ENCODE measurements at places on chromosomes 11 and 22.
A peak's percentile ranks its signal among the peaks of the same experiment; 100 is the strongest.

- no peaks in the 10 kb centered on the region for H3K4me1 ChIP-seq
- DNase-seq = no peak
- H3K27ac ChIP-seq = peak overlapping the region; percentile 44
- H3K4me3 ChIP-seq = no peak overlapping the region
- no peaks in the 10 kb centered on the region for H3K36me3 ChIP-seq
- H3K27me3 ChIP-seq = no peaks in the 10 kb centered on the region
These were observed 56.4 kb downstream of the SWAP70 start for GRCh38 chr11:9720290-9720630.

GRCh38 chr11:35166369-35167360, 27.7 kb downstream of the CD44 start:
- peaks cover 35% of the 10 kb centered on the region for H3K4me1 ChIP-seq
- no peaks in the 10 kb centered on the region for H3K36me3 ChIP-seq
- H3K27me3 ChIP-seq = no peaks in the 10 kb centered on the region
- no peak for DNase-seq
- H3K27ac ChIP-seq = peak overlapping the region; percentile 80

DNA sequence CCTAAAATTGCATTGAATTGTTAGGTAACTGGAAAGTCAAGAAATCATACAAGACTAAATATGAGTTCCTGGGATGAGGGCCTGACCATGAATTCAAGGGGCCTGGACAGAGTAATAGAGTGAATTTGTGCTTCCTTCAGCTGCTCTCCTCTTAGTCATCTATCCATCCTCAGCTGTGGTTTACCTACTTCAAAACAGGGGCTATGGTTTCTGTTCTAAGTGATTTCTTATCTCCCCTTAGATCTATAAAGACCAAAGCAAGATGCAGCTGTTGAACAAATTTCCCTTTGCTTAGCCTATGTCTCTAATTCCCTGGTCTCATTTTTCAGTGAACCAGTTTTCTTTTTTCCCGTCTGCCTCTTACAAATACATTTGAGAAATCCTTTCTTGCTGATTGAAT, 428.5 kb downstream of the FAM181B start:
- DNase-seq = no peak
- H3K36me3 ChIP-seq = no peaks in the 10 kb centered on the region
- H3K27me3 ChIP-seq = no peaks in the 10 kb centered on the region
- no peak overlapping the region for H3K4me3 ChIP-seq
- H3K4me1 ChIP-seq = no peaks in the 10 kb centered on the region

- H3K4me3 ChIP-seq = no peak overlapping the region
- H3K4me1 ChIP-seq = no peaks in the 10 kb centered on the region
- H3K27ac ChIP-seq = no peak overlapping the region
- H3K27me3 ChIP-seq = no peaks in the 10 kb centered on the region
- H3K36me3 ChIP-seq = no peaks in the 10 kb centered on the region
These were observed 75.5 kb upstream of the BARX2 start for GRCh38 chr11:129300099-129300498.

GRCh38 chr11:92527467-92527866, 302.8 kb downstream of the FAT3 start:
- no peak overlapping the region for H3K27ac ChIP-seq
- H3K4me3 ChIP-seq = no peak overlapping the region
- DNase-seq = no peak

DNA sequence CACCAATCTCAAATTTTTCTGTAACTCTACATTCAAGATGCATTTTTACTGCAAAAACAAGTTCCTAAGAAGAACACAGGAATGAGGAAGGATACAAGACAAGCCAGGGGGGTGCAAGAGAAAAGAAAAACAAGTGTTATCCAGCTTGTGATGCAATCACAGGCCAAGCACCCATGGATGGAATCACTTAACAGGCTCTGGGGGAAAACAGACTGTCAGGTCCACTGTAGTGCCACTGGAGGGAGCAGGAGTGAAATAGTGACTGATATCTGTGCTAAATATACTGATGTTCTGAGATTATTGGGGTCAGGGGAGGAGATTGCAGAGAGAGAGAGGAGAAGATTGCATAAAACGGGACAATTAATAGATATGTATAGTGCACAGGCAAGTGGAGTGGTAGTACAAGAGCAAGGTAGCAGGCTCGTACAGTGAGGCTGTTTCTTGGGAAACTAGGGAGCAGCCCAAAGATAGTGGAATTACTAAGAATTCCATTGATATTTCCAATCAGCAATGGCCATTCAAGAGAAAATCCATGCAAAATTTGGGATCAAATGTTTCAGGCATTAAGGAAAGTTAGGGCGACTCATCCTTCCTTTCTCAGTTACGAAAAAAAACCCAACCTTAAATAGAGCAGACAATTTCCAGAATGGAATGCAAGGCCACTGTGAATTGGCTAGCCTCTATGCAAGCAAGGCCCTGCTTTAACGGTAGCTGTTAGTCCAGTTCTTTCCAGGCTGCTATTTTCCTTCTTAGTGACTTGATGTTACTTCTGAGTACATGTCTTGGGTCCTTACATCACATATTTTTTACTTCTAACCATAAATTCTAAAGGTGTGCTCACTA, 52.2 kb upstream of the CEP126 start:
- DNase-seq = peak; percentile 7
- H3K4me3 ChIP-seq = no peak overlapping the region
- no peak overlapping the region for H3K27ac ChIP-seq
- H3K36me3 ChIP-seq = no peaks in the 10 kb centered on the region
- no peaks in the 10 kb centered on the region for H3K4me1 ChIP-seq

DNA sequence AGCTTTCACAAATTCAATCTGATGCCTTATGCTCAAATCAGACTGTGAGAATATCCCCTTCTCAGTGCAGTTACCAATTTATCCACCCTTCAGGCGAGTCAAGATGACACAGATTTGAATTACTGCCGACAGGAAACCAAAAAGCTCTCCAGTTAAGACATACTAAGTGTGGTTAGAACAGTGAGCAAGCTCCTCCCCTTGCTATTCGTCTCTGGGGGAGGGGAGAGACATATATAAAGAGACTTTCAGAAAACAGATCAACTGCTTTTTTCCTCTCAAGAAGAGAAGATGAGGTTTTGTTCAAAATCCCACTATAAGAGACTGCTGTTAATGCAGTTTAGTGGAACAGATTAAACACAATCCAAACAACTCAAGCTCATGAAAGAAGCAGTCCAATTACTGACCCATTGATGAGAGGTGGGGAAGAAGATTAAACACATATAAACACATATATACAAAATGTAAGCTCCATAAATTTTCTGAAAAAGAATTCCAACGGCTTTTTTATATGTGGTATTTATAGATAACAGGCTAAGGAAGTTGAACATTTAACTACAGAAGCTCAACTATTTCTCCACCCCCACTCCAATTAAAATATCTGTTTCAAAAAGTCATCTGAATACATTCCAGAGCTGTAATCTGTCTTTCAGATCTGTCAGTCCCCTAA, 102.7 kb downstream of the MRTFA start:
- no peaks in the 10 kb centered on the region for H3K36me3 ChIP-seq
- H3K4me1 ChIP-seq = peaks cover 17% of the 10 kb centered on the region
- peak; percentile 19 for DNase-seq
- no peak overlapping the region for H3K4me3 ChIP-seq
- H3K27ac ChIP-seq = peak overlapping the region; percentile 38
- H3K27me3 ChIP-seq = no peaks in the 10 kb centered on the region

DNA sequence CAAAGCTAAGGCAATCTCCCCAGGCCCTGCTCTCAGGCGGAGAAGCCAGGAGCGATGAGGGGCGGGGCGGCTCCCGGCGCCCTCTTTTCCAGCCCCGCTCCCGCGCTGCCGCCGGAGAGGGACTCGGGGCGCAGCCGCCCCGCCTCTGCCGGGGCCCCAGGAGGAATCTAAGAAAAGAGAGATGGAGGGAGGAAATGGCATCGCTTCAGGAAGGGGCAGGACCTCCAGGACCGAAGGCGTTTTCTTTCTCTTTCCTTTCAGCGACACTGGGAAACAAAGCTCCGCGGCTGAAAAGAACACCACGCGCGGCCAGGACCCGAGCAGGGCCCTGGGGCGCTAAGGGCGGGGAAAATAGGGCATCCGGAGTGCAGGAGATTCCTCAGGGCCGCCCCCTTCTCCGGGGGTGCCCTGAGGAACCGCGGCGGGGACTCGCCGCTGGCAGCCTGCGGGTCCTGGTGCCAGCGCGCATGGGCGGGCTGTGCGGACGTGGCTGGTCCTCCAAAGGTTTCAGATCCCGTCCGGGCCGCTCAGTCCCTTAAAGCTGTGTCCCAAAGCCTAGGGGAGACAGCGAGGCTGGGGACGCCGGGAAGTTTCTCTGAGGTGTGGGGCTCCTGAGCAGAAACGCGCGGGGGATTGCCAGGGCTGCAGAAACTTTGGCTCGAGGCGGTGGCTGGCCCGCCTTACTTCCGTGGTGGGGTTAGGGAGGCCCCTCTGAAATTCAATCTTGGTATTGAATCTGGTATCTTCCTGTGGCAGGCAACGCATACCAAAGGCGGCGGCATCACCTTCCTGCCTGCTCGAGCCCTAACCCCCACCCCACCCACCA, 2.8 kb upstream of the BSX start:
- H3K27me3 ChIP-seq = peaks cover 93% of the 10 kb centered on the region
- no peak for DNase-seq
- H3K4me1 ChIP-seq = no peaks in the 10 kb centered on the region
- H3K36me3 ChIP-seq = no peaks in the 10 kb centered on the region

DNA sequence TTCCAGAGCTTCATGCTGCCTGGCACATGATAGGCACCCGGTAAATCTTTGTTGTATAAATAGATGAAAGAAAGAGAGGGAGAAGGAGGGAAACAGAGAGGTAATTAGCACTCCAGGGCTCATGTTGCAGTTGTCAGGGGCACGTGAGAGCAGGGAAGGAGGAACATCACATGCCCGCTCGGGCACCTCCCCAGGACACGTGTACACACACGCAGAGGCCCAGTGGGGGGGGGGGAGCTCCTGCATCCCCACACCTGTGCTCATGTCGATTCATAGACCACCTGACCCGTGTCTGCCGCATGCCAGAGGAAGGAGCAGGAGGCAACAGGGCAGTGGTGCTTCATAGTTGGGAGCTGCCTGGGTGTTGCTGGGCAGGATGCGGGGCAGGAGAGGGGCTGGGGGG, 37.1 kb upstream of the NNMT start:
- H3K36me3 ChIP-seq = no peaks in the 10 kb centered on the region
- peaks cover 5% of the 10 kb centered on the region for H3K27me3 ChIP-seq
- H3K4me1 ChIP-seq = peaks cover 48% of the 10 kb centered on the region
- peak overlapping the region; percentile 36 for H3K27ac ChIP-seq
- H3K4me3 ChIP-seq = no peak overlapping the region

All from transverse colon (tissue), 4 donors.